ENCODE measurements at places on chromosomes 5 and 9.

GRCh38 chr5:159550951-159551350 is 220.7 kb upstream of the IL12B start:
- DNase-seq, result no peak

- no peak for DNase-seq
Measured at GRCh38 chr5:158383486-158383885, 524.5 kb upstream of the CLINT1 start.

GRCh38 chr5:33223563-33224284 is 217.0 kb upstream of the TARS1 start:
- no peak for DNase-seq

DNA sequence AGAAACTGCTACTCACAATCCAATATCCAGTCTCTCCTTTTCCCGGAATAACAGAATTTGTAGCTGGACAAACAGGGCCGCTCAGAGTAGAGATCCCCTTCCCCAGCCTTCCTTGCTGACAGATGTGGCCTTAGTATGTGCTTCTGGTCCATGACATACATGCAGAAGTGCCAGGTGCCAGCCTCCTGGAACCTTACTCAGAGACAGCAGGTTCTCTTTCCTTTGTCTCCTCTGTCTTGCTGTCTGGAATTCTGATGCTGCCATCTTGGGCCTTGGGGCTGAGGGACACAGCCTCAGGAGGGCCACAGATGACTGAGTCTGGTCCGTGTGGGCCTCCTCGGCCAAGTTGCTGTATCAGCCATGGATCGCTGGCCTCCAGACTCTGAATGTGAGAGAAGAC is 210.1 kb downstream of the PAX5 start:
- DNase-seq, result no peak

- DNase-seq, result no peak
Measured at GRCh38 chr5:161547738-161548486, 1.4 kb upstream of the GABRB2 start.

GRCh38 chr5:179832039-179832745 is 11.5 kb downstream of the SQSTM1 start:
- no peak for DNase-seq

DNA sequence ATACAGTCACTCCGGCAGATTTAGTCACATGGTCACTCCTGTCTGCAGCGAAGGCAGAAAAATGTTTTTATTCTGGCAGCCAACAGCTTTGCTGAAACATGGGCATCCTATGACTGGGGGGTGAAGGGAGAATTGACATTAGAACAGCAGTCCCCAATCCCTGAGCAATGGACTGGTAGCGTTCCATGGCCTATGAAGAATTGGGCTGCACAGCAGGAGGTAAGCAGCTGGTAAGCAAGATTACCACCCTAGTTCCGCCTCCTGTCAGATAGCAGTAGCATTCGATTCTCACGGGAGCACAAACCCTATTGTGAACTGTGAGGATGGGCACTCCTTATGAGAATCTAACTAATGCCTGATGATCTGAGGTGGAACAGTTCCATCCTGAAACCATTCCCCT is 93.1 kb upstream of the FTMT start:
- no peak for DNase-seq

DNA sequence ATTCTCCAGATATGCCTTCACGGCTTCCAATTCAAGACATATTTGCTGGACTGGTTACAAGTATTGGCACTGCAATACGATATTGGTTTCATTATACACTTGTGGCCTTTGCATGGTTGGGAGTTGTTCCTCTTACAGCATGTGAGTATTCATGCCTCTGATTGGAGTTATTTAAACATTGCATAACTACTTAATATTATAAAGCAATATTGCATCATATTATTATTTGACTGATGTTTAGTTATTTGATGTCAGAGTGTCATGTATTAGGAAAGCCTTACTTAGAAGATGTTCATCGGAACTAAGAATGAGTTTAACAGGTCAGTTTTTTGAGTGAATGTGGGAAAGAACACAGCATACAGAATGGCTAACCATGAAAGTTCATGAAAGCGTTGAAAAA is 28.3 kb downstream of the MARCHF6 start:
- DNase-seq, result no peak

DNA sequence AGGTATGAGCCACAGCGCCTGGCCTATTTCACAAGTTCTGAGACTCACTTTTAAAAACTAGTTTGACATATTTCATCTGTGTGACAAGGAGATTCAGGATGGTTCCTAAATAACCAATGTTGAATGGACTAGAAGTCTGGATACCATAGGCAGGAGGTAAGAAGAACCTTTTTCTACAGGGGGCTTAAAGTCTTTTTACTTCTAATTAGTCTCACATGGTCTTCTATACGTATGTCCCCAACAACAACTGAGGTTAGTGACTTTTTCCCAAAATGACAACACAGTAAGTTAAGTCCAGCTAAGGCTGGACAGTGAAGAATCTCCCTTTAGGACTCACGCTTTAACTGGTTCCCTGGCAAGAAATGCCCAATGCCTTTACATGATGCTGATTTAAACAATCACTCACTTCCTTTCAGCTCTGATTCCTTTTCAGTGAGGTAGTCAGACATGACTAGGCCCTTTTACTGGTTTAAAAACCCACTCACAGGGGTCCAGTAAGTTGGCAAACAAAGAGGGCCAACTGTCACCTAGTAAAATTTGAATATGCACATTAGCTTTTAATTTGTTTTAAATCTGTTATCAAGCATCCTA is 12.1 kb upstream of the HAUS6 start:
- DNase-seq, result no peak

Data from cortex of kidney (tissue), 1 donor.